ENCODE measurements at places on chromosomes 4 and X.

DNA sequence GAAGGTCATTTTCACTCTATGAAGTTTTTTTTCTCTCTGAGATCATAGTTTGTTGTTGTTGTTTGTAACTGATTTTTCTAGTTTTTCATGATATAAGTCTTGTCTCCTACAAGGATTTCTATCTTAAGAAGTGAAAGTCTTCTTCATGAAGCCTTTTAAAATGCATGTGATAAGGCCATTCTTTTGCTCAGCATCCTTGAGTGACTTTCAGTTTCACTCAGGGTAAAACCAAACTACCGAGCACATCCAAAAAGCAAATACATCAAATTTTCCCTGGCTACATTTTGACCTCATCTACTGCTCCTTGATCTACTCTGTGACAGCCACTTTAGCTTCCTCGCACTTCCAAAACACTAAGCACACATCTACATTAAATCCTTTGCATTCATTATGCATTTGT is 580.7 kb downstream of the KCTD8 start:
- no peak for DNase-seq

GRCh38 chr4:182277377-182277776 is 34.2 kb downstream of the TENM3 start:
- no peak for DNase-seq

DNA sequence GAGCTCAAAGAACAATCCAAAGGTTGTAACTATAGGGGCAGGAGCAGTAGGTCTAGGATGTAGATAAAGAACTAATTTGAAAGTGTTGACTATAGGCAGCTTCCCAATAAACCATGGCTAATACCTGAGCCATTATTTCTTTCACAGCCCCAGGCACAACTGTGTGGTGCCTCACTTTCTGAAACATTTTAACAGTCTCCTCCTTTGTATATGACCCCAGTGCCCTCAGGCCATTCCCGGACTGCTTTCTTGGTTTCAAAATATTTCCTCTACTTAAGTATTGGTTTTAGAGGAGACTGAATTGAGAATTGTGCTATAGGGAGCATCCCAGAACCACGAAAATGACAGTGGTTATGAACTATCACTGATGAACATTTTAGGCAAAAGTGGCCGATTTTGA is 728.7 kb downstream of the IL1RAPL1 start:
- DNase-seq, result no peak

DNA sequence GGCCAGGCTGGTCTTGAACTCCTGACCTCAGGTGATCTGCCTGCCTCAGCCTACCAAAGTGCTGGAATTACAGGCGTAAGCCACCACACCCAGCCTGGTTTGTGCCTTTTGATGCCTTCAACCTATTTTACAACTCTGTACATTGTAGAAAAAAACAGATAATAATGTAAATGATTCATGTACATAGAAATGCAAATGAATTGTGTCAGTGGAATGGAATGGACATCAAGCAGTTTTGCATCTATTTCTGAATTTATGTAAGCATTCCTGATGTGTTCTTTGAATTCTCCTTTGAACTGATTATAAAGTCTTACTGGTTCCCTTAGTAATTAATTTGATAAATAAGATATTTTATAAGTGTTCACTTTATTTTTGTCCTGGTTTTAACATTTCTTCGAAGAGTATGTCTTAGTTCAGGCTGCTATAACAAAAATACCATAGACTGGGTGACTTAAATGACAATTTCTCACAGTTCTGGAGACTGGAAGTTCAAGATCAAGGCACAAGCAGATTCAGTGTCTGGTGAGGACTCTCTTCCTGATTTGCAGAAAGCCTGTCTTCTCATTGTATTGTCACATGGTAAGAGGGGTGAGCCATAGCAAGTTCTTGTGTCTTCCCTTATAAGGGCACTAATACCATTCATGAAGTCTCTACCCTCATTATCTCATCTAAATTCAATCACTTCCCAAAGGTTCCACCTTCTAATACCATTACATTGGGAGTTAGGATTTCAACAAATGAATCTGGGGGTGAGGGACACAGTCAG is 162.2 kb upstream of the S100G start:
- no peak for DNase-seq

- no peak for DNase-seq
Measured at GRCh38 chrX:1507511-1508463, 29.2 kb downstream of the P2RY8 start.

Measured in stimulated activated CD8-positive, alpha-beta memory T cell treated with anti-CD3 and anti-CD28 coated beads, Interleukin-4, amount 100 ng/mL, for 24 hours (primary cell).